ENCODE measurements at places on chromosomes 16 and 17.

DNA sequence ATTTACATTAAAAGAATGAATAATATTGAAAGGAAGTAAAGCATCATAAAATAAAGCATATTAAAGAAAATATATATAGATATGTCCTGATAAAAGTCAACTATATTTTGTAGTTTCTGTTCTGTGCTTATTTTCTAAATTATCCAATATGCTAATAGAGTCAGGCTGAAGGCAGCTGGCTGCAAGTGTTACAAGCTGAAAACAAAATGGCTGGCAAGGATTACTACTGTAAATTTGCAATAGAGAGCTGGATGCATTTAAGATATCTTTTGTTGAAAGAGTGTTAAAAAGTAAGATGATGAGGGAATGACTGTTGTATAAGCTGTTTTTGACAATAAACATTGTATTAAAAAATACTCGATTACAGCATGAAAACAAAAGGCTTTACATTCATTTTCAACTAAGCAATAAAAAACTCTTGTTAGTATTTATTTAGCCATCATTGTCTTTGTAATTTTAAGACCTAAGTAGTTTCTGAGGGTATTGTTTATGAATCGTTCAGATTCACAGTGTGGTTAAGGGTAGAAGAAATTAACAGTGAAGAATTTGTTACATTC, 76.3 kb downstream of the TANC2 start:
- DNase-seq = no peak

DNA sequence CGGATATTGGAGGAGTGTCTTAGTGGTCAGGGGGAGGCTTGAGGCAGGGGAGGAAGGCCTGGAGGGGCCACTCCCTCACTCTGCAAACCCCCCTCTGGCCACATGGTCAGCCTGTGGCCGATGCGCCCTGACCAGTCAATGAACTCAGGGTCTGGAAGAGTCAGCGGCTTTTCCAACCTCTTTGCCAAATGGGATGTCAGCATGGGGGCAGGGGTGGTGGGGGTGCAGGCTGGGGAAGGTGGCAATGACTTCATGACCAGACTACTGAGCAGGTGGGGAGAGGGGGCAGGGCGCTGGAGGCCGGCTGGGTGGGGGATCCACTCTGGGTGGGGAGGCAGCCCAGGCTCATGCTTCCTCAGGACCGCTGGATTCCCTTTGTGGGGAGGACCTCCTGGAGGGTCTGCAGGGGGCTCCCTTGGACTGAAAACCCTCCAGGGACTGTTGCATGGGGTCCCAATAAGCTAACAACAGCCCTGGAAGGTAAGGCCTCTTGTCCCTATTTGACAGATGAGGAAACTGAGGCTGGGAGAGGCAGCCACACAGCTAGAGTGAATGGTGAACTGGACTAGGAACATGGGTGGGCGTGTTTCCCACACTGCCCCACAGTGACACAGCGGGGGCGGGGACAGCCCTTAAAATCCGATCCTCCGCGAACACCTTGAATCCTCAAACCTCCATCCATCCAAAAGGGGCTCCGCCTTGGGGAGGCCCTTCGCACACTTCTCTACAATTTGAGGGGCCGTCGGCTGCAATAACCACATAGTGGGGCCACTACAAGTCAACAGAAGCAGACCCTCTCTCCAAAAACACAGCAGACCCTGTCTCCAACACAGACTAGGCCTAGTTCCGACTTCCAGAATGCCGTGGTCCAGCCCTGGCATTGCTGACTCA, 81.0 kb upstream of the TOB1 start:
- no peak for DNase-seq

DNA sequence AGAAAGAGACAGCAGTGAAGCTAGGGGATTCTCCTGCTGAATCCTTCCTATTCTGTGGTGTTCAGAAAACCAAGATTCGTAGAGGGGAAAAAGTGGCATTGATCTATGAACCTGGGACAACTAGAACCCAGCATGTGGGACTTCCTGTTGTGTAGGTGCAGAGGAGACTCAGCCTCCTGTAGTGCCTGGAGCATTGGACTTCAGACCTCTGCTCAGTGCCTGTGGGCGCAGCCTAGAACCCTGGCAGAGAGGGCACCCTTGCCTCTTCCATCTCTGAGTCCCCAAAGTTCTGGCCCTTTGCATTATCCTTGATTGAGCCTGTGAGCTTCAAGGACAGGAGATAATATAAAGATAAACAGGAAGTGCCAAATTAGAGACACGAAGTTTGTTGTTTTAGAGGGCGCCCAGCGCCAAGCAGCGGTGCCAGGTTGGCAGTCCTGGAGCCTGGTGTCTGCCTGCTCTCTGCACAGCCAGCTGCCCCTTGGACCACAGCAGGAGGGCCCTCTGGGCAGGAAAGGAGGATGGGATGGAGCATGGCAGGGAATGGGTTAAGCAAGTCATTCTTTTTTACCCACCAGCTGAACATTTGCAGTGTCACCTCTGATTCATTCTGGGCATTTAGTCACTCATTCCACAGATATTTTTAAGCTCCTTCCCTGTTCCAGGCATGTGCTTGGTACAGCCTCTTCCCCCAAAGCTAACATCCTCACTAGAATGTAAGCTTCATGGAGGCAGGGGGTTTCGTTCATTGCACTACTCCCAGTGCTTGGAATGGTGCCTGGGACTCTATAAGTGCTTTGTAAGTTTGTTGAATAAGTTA, 11.9 kb upstream of the SP6 start:
- no peak for DNase-seq

DNA sequence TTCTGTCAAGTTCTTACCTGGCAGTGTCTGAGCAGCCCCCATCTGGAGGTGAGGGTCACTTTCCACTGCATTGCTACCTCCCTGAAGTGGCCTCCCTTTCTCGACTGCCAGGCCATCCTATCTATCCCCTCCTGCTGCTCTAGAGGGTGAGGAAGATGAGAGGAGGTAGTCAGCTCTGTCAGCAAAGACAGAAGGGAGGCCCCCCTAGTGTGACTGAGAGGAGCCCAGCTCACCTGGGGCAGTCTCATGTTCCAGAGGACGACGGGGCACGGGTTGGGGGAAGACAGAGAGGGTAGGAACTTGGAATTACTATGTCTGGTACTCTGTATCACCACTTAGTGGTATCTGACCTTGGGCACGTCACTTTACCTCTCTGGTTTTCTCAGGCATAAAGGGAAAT, 22.0 kb downstream of the MYO19 start:
- no peak for DNase-seq

- DNase-seq = no peak
These were observed 170.7 kb downstream of the NTN1 start for GRCh38 chr17:9192010-9192409.

DNA sequence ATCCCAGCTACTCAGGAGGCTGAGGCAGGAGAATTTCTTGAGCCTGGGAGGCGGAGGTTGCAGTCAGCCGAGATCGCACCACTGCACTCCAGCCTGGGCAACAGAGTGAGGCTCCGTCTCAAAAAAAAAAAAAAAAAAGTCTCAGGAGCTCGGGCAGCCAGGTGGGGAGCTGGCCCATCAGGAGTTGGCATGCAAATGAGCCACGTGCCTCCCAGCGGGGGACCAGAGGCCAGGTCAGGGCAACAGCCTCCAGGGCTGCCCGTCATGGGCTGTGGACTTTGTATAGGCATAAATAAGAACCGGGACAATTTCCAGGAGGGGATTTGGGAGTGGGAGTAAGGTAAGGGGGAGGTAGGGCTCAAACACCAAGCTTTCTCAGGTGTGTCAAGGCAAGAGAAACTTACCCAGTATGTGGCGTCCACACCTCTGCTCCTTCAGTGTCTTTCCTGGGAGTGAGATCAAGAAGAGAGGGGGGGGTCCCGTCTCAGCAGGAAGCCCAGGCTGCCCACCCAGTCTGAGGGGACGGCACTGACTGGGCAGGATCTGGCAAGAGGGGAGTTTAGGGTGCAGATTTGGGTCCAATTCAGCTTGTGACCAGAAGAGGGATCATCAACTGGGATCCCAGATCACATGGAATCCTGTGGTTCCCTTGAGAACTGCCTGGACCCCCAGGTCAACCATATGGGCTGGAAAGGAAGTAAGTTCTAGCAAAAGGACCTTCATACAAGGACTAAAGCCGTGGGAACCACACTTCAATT, 22.3 kb upstream of the G6PC1 start:
- DNase-seq = peak; percentile 75

DNA sequence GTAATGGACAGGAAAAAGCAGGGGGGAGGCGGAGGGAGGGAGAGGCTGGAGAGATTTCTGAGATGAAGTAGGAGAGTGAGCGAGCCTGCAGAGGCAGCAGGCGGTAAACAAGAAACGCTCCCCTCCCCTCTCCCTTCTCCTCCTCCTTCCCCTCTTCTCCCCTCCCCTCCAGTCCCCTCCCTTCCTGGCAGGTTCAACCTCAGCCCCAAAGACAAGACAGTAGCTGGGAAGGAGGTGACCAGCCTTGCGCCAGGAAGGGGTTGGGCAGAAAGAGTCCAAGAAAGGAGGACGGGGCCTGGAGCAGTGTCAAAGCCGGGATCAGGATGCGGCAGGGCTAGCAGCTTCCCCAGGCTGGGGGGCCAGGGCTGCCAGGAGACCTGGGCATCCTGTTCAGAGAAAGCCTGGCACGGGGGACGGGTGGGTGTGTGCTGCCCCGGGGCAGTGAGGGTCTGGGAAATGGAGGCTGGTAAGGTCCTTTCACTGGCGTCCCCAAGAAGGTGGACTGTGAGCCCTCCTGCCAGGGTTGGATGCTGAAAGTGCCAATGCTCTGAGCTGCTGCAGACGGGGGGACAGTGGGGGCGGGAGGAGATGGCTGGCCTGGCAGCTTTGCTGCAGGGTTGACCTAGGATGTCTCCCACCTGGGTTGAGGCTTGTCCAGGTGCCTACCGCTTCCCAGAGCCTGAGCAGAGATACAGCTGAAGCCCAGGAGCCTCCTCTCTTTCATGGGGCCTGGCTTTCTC, 261.6 kb upstream of the TNRC6C start:
- DNase-seq = peak; percentile 53

DNA sequence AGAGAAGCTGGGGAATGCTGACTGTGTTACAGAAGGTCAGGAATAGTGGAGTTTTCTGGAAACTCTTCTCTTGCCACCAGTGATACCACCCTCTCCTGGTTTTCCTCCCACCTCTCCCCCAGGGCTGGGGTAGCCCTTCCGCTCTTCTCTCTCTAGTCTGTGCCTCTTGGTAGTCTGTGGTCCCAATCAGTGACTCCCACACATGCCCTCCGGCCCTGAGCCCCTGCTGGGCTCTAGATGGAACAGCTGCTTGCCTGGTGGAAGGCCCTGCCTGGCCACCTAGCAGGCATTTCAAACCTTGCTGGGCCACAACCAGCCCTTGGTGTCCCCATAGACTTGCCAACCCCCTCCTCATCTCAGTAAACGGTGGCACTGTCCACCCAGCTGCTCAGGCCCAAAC, 15.2 kb upstream of the MTSS2 start:
- no peak for DNase-seq

DNA sequence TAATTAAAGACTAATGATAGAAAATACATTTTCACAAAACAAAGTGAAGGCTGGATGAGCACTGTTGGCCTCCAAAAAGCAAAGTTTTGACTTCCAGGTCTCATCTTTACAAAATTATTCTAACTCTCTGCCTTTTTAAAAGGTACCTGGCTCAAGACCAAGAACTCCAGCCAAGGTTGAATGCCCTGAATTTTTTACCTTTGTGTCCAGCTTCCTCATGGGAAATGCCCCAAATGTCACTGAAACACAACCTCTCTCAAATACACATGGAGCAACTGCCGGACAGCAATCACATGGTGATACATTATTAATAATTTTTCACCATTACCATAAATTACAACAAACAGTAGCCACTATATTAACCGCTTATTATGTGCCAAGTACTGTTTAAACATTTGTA, 32.2 kb downstream of the ADAMTS18 start:
- DNase-seq = no peak

- DNase-seq = no peak
These were observed 78.5 kb downstream of the WWOX start for GRCh38 chr16:78177987-78178386.

- no peak for DNase-seq
These were observed 12.6 kb upstream of the GFOD2 start for GRCh38 chr16:67731753-67732095.

DNA sequence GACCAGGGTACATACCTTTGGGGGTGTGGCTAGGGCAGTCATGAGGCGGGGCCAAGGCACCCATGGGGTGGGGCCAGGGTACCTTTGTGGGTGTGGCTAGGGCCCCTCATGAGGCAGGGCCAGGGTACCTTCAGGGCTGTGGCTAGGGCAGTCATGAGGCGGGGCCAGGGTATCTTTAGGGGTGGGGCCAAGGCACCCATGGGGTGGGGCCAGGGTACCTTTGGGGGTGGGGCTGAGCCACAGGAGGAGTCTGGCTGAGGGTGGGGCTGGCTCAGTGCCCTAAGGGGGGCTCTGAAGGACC, 3.5 kb downstream of the GNG13 start:
- no peak for DNase-seq

- DNase-seq = no peak
These were observed 18.8 kb downstream of the CCDC182 start for GRCh38 chr17:57726213-57726790.

DNA sequence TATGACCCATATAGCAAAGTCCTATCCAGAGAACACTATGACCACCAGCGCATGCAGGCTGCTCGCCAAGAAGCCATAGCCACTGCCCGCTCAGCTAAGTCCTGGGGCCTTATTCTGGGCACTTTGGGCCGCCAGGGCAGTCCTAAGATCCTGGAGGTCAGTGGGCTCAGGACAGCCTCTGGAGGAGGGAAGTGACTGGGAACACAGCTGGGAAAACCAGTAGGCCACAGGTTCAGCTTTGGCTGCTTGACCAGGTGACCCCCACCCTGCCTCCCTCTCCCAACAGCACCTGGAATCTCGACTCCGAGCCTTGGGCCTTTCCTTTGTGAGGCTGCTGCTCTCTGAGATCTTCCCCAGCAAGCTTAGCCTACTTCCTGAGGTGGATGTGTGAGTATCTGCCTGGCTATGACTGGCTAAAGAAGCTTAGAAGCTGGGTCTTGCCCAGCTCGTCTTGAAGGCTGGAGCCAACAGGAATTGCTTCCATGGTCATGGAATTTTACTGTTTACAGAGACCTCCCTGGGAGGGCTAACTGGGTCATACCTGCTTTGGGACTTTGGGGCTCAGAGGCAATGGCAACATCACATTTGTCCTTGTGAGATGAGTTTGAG, 1.5 kb upstream of the OVCA2 start:
- DNase-seq = no peak

DNA sequence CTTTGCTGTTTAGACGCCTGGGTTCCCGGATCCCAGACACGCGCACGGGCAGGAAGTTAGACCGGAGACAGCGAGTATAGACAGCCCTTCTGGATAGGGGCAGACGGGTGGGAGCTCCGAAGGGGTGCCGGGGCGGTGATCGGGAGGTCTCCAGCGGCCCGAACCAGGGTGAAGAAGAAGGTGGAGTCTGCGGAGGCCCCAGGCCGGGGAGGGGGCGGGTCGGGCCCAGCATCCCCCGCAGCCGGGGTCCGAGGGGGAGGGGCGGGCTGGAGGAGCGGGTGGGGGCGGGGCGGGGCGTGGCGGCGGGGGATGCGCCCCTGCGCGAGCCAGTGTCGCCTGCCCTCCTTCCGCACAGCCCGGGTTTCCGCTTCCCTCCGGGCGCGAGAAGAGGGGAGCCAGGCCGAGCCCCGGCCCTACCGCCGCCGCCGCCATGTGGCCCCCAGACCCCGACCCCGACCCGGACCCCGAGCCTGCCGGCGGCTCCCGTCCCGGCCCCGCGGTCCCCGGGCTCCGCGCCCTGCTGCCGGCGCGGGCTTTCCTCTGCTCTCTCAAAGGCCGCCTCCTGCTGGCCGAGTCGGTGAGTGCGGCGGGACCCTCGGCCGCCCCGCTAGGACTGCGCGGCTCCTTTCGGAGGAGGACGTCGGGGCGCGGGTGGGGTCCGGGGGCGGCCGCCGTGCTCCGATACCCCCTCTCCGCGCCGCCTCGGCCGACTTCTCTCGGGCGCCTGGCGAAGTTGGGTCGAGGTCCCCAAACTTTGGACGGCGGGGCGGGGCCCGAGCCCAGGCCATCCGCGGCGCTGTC, at the start of gene CMTM3:
Gene CMTM3 (plus strand): TSS at position 329 of the 801 bp plus-strand sequence. CDS start 102 bp downstream, at position 431.
- peak; percentile 90 for DNase-seq

- DNase-seq = no peak
These were observed 101.1 kb downstream of the CMIP start for GRCh38 chr16:81545470-81546250.
